Lower leg skin (tissue), 4 donors: ENCODE measurements at places on chromosomes 16 and 17.

GRCh38 chr16:59013930-59014329 is 279.8 kb upstream of the GOT2 start:
- no peak for DNase-seq

GRCh38 chr17:60678118-60678444 is 430 bp downstream of the BCAS3 start:
- DNase-seq: no peak

DNA sequence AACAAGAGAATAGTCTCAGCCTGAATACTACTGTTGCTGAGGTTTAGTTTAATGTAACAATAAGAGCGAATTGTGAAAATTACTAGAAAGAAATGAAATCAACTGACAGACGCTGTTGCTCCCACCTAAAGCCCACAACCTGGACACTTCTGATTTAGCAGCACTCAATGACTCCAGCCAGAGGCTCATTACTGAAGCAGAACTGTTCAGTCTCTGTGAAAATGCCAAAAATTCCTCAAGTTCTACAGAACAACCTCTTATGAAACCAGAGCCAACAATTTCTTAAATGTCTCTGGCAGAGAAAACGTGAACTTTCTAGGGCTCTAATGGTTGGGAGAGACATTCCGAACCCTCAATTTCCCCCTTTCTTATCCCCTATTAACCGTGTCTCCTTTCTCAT is 9.9 kb downstream of the PSME3IP1 start:
- DNase-seq: no peak

- no peak for DNase-seq
These were observed 34.6 kb downstream of the OTOA start for GRCh38 chr16:21698169-21699032.

- DNase-seq: no peak
These were observed 3.0 kb upstream of the ITGAX start for GRCh38 chr16:31351942-31352325.

- no peak for DNase-seq
These were observed 10.0 kb downstream of the ZNF668 start for GRCh38 chr16:31063843-31064611.

- no peak for DNase-seq
These were observed 2.0 kb downstream of the ZDHHC1 start for GRCh38 chr16:67413978-67414911.

- no peak for DNase-seq
These were observed 33.1 kb downstream of the RAI1 start for GRCh38 chr17:17714261-17714866.

GRCh38 chr16:5619304-5619703 is 521.7 kb upstream of the EEF2KMT start:
- no peak for DNase-seq

- no peak for DNase-seq
These were observed 1.8 kb downstream of the SLC12A4 start for GRCh38 chr16:67966549-67967182.

GRCh38 chr17:82370471-82371332 is 863 bp upstream of the UTS2R start:
- DNase-seq: no peak

GRCh38 chr17:43907998-43908721 is 824 bp upstream of the MPP2 start:
- DNase-seq: peak; percentile 93

- no peak for DNase-seq
These were observed 7.9 kb upstream of the MSL1 start for GRCh38 chr17:40113907-40114245.

GRCh38 chr16:2231016-2231931 is 5.0 kb upstream of the DNASE1L2 start:
- DNase-seq: no peak

DNA sequence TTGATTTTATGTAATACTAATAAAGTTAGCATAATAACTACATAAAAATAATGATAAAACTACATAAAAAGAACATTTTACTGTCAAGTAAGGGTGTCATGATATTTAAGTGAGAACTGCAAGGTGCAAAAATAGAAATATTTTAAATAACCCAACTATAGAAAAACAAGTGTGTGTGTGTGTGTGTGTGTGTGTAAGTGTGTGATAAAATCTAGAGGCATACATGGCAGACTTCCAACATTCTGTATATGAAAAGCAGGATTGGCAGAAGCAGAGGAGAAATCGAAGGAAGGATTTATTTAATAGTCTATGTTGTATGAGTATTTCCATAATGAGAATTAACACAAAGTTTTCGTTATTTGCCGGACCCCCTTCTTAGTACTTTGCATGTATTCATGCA is 334.1 kb downstream of the KCNJ2 start:
- no peak for DNase-seq

DNA sequence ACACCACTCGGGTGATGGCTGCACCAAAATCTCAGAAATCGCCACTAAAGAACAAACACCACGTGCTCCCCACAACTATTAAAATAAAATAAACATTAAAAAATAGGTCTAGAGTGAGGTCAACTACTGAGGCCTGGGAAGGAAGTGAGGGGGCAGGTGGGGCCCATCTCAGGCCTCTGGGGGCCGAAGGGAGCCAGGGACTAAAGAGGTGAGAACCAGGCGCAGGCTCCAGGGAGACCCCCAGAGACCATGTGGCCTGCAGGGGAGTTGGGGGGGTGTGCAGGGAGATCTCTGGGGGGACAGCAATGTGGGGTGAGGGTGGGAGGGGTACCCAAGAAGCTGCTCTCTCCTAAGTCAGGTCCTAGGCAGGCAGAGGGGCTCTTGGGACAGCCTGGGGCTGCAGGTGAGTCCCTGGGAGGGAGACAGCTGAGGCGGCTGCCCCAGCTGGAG is 111.3 kb upstream of the SMURF2 start:
- peak; percentile 62 for DNase-seq

GRCh38 chr17:35872196-35872980 is 3.7 kb upstream of the HEATR9 start:
- no peak for DNase-seq

GRCh38 chr16:77834635-77835540 is 46.5 kb downstream of the VAT1L start:
- DNase-seq: no peak

- DNase-seq: no peak
These were observed 176.3 kb downstream of the IRX3 start for GRCh38 chr16:54110016-54110981.

- DNase-seq: peak; percentile 98
These were observed 4.4 kb upstream of the MAP2K3 start for GRCh38 chr17:21280081-21280518.

GRCh38 chr16:4116325-4117249 is at the start of gene ADCY9:
Gene ADCY9 (minus strand): TSS chr16:4116442. CDS start chr16:4115442, 1,000 bp downstream.
- peak; percentile 93 for DNase-seq

GRCh38 chr17:79298799-79299198 is 224.2 kb downstream of the ENGASE start:
- no peak for DNase-seq

DNA sequence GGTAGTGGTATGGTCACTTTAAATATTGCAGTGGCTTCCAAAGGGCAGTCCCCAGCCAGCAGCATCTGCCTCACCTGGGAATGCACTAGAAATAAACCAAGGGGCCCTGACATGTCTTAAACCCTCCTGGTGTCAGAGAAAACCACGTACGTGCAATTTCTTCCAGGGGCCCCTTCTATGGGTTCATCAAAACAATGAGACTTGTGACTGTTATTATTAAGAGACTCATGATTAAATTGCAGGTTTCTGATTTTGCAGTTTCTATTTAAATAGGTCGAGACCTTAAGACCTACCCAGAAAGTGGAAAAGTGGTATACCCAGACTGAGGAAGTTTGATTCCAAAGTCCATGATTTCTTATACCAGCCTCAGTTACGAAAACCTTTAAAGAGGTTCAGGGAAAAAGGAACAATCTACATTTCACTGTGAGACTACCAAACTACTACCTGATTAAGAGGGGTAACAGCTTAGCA is 746 bp upstream of the POLG2 start:
- no peak for DNase-seq

- no peak for DNase-seq
These were observed 265.7 kb upstream of the KCNJ16 start for GRCh38 chr17:69809331-69809730.

- DNase-seq: no peak
These were observed 15.4 kb downstream of the SCO1 start for GRCh38 chr17:10681866-10682446.

DNA sequence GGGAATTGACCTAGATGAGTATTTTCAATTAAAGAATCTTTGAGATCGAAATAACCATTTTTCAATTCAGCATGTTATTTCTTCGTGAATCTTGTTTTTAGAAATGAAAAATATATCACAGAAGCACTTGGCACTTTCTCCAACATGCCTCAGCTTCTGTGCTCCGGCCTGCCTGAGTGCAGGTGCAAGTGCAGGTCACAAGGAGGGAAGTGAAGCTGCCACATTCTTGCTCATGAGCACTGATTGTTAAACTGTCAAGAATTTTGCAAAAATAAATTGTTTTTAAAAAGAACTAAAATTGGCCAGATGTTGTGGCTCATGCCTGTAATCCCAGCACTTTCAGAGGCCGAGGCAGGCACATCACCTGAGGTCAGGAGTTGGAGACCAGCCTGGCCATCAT is 38.3 kb upstream of the SKAP1 start:
- no peak for DNase-seq

DNA sequence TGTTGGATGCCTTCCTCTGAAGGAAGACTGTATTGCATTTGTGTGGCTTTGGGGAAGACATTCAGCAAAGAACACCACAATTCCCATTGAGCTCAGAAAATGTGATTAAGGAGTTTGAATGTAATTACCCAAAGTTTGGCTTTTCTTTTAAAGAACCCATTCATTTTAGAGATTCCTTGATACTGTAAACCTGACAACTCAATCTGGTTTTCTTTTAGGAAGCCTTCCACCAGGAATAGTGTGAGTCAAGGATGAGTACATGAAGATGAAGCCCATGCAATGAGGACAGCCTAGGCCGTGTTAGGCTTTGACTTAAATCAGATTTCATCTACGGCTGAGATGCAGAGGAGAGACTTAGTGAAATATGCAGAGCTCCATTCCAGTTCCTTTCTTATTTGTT is 271.7 kb upstream of the TBX2 start:
- no peak for DNase-seq

DNA sequence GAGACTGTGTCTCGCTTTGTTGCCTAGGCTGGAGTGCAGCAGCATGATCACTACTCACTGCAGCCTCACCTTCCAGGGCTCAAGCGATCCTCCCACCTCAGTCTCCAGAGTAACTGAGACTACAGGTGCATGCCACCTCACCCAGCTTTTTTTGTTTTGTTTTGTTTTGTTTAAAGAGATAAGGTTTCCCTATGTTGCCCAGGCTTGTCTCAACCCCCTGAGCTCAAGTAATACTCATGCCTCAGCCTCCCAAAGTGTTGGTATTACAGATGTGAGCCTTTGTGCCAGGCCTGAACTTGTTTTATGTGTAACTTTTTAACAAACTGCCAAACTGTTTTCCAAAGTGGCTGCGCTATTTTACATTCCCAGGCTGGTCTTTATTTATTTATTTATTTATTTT is 41.8 kb upstream of the NUDT7 start:
- no peak for DNase-seq

- no peak for DNase-seq
These were observed 3.6 kb downstream of the ARL6IP1 start for GRCh38 chr16:18797746-18798145.

DNA sequence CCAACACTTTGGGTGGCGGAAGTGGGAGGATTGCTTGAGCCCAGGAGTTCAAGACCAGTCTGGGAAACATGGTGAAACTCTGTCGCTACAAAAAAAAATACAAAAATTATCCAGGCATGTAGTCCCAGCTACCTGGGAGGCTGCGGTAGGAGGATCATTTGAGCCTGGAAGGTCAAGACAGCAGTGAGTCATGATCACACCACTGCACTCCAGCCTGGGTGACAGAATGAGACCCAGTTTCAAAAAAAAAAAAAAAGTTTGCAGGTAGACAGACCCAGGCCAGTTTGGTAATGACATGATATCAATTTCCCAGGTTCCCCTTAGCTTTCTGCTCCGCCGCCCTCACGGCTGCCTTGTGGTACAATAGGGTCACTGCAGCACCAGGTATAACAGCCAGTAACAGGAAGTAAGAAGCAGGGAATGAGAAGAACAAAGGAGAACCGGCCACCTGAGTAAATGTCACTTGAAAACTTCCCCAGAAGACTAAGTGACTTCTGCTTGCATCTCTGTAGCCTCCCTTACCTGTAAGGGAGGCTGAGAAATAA is 201.2 kb upstream of the HSBP1 start:
- DNase-seq: no peak

GRCh38 chr17:65243838-65244625 is 106.9 kb downstream of the RGS9 start:
- DNase-seq: peak; percentile 25

- DNase-seq: peak; percentile 20
These were observed 48.4 kb downstream of the NOG start for GRCh38 chr17:56641894-56642293.

GRCh38 chr17:8060274-8060673 is 21.4 kb downstream of the ALOX15B start:
- DNase-seq: no peak

DNA sequence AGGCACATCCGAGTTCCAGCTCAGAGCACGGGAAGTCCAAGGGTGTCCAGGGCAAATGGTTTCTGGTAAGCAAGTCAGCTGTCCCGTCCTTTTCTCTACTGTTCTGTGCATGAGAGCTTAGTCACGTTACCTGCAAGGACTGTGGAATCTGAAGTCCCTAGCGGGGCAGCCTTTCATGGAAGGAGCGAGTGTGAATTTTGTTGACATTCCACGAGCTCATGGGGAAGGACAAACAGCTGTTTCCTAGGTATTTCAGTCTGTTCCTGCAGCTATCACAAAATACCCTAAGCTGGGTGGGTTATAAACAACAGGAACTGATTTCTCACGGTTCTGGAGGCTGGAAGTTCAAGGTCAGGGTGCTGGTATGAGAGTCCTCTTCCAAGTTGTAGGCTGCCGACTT is 109.2 kb downstream of the SDR42E1 start:
- no peak for DNase-seq

- no peak for DNase-seq
These were observed 20.7 kb upstream of the TVP23A start for GRCh38 chr16:10839279-10839666.

- peak; percentile 93 for DNase-seq
These were observed 754 bp upstream of the SLFN11 start for GRCh38 chr17:35373984-35374765.

- no peak for DNase-seq
These were observed 109.4 kb downstream of the RBFOX1 start for GRCh38 chr16:7442050-7442449.

DNA sequence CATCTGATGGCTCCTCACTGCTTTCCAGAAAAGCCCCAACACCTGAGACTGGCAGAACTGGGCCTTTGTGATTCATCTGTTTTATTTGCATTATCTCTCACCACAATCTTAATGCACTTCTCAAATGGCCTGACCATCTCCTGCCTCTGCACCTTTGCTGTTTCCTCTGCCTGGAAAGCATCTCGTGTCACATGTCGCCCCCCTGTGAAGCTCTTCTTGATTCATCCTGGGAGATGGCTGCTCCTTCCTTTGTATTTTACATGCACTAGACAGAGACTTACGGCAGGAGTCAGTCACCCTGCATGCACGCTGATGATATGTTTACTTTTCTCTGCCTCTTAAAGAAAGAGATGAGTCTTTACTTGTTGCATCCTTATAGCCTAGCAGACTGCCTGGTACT is 30.0 kb downstream of the HNF1B start:
- DNase-seq: no peak
